ENCODE measurements at places on chromosomes 2 and 18. TPM values are rescaled to one million over a fixed set of nuclear protein-coding genes. Genes with fewer than 3 reads are reported as not detected.

The TMEM163 gene
- total RNA-seq, result 0.63 TPM

The INPP5D gene
- total RNA-seq, result 122 TPM

The TUBA4B gene
- total RNA-seq, result not detected

The PLGLB2 gene
- 0.52 TPM for total RNA-seq

The IGFBP5 gene
- total RNA-seq, result 0.21 TPM

The UNC80 gene
- total RNA-seq, result not detected

The CYTIP gene
- 766 TPM for total RNA-seq

The DOK6 gene
- 2.2 TPM for total RNA-seq

The MAL gene
- 30.4 TPM for total RNA-seq

The LAMA3 gene
- under 0.01 TPM for total RNA-seq
